ENCODE measurements at places on chromosomes 3 and 15. TPM values are rescaled to one million over a fixed set of nuclear protein-coding genes. Genes with fewer than 3 reads are reported as not detected.

Gene SLC12A8
- total RNA-seq = 0.94 TPM

DNA sequence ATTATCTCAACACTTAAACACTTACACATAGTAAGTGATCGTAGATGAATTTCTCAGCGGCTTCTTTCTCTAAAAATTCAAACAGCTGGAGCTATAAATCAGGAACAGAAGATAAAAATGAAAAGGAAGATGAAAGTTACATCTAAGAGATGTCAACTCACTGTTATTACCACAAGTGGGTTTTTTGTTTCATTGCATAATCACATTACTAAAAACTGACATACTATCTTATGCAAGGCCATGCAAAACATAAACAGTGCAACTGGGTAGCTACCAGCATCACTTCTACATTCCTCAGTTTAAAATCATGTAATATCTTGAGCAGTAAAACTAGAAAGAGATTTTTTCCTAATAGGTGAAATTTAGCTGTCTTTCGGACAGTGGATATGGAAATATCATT lies 14.9 kb downstream of the MINDY4B start:
- DNase-seq = no peak

GRCh38 chr15:33007303-33007855 lies 187.1 kb downstream of the FMN1 start:
- no peak for DNase-seq

GRCh38 chr3:120475722-120476377 lies 25.1 kb upstream of the FSTL1 start:
- no peak for DNase-seq

Gene LMLN
- 1.4 TPM for total RNA-seq

GRCh38 chr3:191123231-191123630 lies 75.8 kb upstream of the OSTN start:
- DNase-seq = no peak

Gene LRRIQ4
- 0.05 TPM for total RNA-seq

Gene TMEM266
- total RNA-seq = 1.2 TPM

Gene CLEC3B
- total RNA-seq = 25.5 TPM

DNA sequence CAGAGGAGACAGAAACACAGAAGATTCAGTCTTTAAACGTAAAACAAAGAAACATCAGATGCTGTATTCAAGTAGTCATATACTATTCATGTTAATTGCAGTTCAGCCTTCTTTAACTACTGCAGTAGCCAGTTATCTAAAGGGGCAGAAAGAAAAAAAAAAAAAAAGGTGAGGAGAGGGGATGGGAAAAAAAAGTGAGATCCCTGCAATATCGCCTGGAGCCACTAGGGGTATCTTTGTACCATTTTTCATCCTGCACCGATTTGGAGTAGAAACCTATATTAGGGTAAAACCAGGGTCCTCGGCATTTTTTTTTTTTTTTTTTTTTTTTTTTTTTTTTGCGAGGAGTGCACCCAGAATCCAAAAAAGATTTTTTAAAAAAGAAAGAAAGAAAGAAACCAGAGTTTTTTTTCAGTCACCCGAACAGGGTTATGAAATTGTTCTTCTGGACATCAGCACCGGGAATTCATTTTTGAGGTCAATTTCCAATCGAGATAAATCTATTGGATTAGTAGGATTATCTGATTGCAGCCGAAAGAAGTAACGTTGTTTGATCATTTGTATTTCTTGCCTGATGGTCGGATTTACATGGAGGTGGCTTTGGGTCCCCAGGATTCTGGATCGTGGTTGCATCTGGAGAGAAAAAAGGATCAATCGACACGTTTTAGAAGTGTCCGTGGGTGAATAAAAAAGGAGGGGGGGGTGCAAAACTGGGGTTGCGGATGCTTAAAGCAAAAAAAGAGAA lies 186.7 kb downstream of the NLGN1 start:
- DNase-seq = no peak

- no peak for DNase-seq
Measured at GRCh38 chr3:187259171-187259570, 32.4 kb downstream of the MASP1 start.

Gene GPR156
- total RNA-seq = 0.42 TPM

- DNase-seq = no peak
Measured at GRCh38 chr3:115293321-115293720, 146.2 kb upstream of the ZBTB20 start.

DNA sequence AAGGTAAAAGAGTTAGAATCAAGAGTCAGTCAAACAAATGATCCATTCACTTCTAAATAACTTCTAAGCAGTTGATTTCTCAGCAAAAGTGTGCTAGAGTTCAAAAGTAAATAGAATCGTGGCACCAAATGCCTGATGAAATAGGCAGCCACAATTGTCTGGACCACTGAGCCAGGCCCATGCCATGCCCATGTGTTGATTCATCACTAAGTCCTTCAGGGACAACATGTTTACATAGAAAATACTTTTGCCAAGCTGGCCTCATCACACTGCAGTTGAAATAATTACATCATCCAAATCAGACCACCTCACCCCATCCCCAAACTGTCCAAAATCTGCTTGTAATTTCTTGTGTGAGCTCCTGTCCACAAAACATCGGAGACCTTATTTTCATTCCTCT lies 216.3 kb downstream of the IGSF11 start:
- DNase-seq = no peak

- no peak for DNase-seq
Measured at GRCh38 chr3:99859825-99860224, 42.2 kb downstream of the CMSS1 start.

GRCh38 chr3:131474115-131474514 lies 28.7 kb downstream of the MRPL3 start:
- DNase-seq = no peak

Gene TRAT1
- 125 TPM for total RNA-seq

Gene CD80
- total RNA-seq = 6.2 TPM

- DNase-seq = no peak
Measured at GRCh38 chr3:152272771-152273242, 4.1 kb downstream of the MBNL1 start.

DNA sequence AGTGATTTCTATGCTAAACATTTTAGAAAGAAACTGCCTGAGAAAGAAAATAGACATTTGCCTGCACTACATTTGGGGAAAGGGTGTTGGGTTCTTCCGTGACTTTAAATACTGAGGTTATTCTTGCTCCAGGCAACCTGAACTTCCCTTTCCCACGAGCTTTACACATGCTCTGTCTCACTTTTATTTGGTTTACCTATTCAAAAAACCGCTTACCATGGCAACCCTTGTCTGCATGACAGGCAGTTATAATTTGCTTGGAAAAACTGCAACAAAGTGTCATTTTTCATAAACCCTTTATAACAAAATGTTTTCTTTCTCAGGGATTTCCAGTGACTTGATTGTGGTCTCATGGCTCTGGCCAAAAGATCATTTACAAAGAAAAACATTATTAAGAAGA lies 416.3 kb upstream of the MEIS2 start:
- DNase-seq = no peak

Gene GOLGA8K
- total RNA-seq = 0.28 TPM

GRCh38 chr3:133843634-133844033 lies 38.0 kb downstream of the SRPRB start:
- DNase-seq = no peak

Gene VILL
- 13.0 TPM for total RNA-seq
